ENCODE measurements at places on chromosomes 1 and 21.

GRCh38 chr1:15700508-15700907 is 16.4 kb downstream of the PLEKHM2 start:
- no peak for DNase-seq

DNA sequence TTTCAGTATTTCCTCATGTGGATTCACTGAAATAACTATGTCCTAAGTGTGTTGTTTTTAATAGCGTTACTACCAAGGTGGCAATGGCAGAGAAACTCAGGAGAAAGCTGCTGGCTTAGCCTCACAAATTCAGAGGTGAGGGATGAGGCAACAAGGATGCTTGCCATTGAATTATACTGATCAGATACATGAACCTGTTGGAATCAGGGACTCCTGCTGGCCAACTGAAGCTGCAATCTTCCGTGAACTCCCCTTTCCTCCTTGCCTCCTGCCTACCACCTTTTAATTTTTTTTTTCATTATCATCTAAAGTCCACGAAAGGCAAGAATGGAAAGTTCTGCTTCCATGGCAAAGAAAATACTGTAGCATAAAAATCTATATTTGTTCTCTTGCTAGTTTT is 254.7 kb downstream of the NFIA start:
- DNase-seq, result no peak

- DNase-seq, result no peak
Measured at GRCh38 chr1:212536586-212536985, 72.0 kb upstream of the ATF3 start.

DNA sequence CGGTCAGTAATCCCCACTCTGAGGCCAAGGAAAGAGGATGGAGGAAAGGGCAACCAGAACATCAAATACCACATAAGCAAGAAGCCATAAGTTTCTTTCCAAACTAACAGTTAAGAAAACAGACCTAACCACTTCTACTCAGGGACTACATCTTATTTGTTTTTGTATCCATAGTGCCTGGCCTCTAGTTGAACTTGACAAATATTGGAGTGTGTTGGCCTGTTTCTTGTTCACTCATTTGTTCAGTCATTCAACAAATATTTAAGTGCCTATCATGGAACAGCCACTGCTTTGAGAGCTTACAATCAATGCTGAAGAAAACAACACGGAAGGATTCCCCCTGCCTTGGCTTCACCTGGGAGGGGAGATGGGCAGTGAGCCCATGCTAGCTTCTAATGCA is 69.7 kb downstream of the ST6GALNAC3 start:
- DNase-seq, result no peak

DNA sequence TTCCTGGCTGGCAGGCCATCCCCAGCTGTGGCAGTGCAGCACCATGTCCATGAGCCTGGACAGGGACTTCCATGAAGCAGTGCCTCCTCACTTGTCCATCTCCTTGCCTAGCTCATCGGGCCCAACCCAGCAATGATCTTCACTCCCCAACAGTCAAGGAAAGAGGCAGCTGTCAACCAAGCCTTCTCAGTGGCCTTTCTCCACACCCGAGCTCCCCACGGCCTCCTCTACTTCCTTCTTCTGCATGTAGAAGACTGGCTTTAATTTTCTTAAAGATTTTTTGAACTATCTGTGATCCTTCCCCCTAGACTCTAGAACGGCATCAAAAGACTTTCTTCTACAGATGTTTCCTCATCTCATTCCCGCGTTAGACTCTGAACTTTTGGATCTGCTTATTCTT is 65.5 kb upstream of the COA6 start:
- no peak for DNase-seq

DNA sequence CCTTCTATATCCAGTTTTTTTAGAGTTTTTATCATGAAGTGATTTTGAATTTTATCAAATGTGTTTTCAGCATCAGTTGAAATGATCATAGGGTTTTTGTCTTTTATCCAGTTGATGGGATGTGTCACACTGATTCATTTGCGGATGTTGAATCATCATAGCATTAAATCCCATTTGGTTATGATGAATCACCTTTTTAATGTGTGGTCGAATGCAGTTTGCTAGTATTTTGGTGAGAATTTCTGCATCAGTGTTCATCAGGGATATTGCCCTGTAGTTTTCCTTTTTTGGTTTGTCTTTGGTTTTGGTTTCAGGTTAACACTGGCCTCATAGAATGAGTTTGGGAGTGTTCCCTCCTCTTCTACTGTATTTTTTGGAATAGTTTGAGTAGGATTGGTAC is 80.3 kb downstream of the DIRAS3 start:
- DNase-seq, result peak; percentile 89

- no peak for DNase-seq
Measured at GRCh38 chr1:108670131-108670773, 9.4 kb upstream of the HENMT1 start.

- DNase-seq, result no peak
Measured at GRCh38 chr1:56291374-56291919, 287.9 kb downstream of the PLPP3 start.
